ENCODE measurements at places on chromosomes 12 and 14.

DNA sequence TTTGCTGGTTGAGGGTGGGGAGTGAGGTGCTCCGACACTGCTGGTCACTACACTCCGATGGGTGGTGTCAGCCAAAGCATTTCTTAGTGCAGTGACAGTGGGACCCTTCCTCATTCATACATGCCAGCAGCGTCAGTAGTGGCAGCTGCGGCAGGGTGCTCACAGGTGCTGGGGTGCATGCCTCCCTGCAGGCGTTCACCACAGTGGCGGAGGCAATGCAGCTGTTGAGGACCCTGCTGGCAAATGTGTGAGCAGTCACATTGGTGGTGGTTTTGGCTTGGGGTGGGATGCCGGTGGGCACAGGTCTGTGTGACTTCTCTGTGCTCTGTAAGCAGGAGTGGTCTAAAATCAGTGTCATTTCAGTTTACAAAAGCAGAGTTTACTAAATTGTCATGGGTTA is 464.6 kb downstream of the FUT8 start:
- DNase-seq, result no peak

DNA sequence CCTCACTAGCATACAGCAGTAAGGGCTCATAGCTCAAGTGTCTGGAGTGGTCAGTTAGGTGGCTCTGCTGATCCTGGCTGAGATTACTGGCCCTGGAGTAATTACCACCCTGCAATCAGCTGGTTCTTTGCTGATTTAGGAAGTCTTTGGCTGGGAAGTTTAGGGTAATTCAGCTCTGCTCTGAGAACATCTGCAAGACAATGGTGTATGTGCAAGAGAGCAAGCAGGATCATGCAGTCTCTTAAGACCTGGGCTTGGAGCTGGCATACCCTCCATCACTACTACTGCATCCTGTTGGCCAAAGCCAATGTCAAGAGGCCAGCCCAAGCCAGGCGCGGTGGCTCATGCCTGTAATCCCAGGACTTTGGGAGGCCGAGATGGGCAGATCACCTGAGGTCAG is 159.0 kb downstream of the NDUFA12 start:
- no peak for DNase-seq

DNA sequence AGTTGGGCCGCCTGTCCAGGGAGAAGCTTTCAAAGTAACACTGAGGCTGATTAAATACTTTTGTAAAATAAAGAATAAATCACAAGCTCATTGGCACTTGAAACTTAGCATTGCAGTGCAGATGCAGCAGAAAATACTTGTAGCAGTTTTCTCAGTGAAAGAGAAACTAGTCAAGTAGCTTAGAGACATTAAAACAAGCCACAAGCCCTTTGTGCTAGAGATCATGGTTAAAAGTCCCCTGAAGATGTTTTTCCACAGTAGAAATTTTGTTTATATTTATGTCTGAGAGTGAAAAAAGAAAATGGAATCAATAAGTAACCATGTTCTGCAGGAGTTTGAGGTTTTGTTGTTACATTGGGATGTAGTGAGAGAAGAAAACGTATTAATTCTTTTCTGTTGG is 5.9 kb downstream of the PSEN1 start:
- DNase-seq, result no peak

GRCh38 chr14:64857979-64858744 is 21.5 kb downstream of the SPTB start:
- no peak for DNase-seq

DNA sequence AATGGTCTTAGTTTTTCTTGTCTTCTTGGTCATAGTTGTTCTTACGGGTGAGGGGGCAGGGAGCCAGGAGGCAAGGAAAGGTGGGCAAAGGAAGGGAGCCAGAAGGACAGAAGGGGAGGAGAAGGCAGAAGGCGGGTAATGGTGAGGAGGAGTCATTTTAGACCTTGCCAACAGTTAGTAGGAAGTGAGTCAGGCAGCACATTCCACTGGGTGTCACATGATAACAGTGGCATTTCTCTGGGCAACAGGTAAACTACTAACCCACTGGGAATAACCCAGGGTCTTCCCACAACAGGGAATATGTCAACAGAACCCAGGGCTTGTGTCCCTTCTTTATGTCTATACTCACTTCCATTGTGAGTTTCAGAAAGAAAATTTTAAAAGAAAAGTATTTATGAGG is 127.6 kb downstream of the SLC8A3 start:
- DNase-seq, result no peak

DNA sequence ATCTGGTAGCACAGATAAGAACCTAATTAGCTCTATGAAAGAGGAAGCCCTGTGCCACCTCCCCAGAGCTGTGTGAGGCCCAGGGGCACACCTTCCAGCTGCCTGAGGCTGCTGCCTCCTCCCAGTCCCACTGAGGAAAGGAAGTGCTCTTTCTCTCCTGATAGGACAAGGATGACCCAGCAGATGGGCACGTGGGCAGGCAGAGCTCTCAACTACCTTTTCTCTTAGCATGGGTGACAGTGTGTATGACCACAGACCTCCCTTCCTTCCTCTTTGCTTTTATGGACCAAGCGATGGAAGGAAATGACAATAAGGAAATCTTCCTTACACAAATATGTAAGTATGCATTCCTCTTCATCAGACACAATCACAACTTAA is 127.6 kb upstream of the AMIGO2 start:
- no peak for DNase-seq

DNA sequence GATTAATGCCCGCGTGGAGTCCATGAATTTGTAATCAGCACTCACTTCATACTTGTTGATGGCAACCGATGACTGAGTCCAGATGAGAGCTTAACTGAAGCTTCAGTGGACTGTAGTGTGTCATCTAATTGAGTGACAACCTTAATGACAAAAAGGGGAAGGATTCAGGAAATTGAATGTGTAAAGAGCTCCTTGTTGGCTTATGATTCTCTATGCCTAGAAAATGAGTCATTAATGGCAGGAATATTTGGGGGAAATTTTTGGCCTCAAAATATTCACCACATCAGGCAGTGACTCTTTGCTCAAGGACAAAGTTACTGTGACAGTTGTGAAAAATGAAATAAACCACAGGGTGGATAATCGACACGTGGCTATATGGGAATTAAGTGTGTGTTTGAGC is 55.3 kb upstream of the STON2 start:
- DNase-seq, result no peak

DNA sequence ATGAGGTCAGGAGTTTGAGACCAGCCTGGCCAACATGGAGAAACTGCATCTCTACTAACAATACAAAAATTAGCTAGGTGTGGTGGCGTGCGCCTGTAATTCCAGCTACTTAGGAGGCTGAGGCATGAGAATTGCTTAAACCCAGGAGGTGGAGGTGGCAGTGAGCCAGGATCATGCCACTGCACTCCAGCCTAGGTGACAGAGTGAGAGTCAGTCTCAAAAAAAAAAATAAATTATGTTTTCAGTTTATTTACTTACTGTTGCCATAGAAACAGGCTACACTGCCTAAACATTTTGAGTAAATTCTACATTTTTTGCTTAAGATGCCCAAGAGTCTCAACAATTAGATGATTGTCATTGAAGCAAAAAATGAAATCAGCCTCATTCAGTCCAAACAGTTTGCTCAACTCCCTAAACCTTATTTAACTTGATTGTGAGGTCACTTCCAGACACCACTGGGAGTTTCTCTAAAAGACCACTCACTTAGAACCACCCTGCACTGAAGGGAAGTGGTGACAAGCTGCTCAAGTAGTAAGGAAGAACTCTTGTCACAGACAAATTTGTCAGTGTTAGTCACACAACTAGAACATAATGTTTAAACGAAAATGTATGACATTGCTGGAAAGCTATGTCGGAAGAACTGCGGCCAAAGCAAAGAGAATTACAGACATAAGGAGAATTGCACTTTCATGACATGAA is 9.8 kb upstream of the GNPNAT1 start:
- no peak for DNase-seq

GRCh38 chr14:57656853-57657252 is 163.2 kb upstream of the CCDC198 start:
- DNase-seq, result no peak

DNA sequence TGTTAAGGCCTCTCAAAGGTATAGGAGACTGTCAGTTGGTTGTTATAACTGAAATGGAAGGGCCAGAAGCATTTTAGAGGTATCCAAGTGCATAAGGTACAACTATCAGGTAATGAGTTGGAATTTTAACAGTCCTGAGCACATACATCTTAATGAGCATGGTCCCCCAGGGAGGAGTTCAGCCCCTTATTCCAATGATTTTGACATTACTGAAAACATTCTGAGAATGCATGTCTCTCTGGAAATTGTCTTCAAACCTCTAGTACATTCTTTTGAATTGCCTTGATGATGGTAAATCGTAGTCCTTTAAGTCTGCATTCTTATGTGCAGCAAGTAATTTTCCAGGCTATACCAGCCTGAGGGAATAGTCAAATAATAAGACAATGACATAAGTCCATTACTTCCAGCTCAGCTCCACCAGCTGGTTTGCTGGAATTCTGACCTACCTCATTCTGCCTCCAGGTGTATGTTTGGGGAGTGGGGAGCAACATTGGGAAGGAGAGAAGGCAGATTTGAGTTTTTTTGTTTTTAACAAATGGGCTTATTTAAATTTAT is 239.2 kb downstream of the MSRB3 start:
- DNase-seq, result no peak

- no peak for DNase-seq
These were observed 362.2 kb downstream of the CACNA1C start for GRCh38 chr12:2414810-2415567.

DNA sequence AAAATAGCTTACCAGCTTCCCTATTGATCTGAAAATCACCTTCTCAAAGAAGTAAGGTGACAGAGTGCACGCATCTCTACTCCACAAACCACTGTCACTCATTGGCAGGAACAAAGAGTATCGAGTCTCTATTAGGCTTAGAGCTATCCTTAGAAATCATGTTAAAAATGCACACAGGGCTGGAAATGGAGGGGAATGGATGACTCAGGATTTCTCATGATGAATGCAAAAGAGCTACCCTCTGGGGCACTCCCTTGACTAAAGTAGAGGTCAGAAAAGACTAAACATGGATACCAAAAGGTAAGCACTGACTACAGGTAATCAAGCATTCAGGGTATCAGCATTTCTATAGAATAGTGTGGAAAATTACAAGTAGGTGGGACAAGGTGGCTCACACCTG is 96.1 kb upstream of the ANO4 start:
- DNase-seq, result no peak

GRCh38 chr12:466039-466438 is 6.3 kb downstream of the B4GALNT3 start:
- no peak for DNase-seq

DNA sequence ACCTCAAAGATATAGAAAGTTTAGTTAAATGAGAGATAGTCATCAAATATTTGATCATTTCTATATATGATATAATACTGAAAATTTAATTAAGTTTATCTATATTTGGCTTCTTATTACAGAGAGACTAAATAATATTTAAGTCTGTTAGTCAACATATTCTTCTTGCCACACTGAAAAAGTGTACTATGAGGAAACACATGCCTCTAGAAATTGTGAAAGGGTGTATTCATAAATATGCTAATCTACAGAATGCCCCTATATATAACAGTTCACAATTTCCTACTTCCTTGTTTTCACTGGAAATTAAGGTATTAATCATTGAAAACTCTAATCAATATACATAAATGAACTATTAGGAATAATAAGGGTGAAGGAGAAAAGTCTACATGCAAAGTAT is 31.4 kb upstream of the ETV6 start:
- DNase-seq, result no peak

- DNase-seq, result no peak
These were observed 2.0 kb upstream of the SLCO1B3 start for GRCh38 chr12:20808521-20808920.

DNA sequence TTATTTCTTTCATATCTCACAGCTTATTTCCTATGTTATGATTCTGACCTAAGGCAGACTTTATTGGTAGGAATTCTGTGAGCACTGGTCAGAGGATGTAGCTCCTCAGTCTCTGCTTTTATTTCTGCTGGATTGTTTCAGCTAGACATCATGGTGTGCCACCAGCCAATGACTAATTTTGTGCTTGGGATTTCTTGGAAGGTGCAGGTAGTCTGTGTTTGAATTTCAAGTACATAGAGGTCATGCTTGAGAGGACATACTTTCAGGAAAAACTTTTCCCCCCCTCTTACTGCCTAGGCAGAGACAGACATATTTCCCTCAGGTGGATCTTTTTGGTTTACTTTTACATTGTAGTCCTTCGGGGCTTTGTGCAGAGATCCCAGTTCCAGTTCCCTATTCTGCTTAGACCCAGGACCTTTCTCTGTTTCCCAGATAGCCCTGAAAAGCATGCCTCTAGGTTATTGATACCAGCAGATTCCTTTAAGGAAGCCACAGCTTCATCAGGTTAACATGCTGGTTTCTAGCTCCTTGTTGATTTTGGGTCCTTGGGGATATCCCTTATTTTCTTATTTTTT is 28.6 kb downstream of the BRMS1L start:
- DNase-seq, result no peak

DNA sequence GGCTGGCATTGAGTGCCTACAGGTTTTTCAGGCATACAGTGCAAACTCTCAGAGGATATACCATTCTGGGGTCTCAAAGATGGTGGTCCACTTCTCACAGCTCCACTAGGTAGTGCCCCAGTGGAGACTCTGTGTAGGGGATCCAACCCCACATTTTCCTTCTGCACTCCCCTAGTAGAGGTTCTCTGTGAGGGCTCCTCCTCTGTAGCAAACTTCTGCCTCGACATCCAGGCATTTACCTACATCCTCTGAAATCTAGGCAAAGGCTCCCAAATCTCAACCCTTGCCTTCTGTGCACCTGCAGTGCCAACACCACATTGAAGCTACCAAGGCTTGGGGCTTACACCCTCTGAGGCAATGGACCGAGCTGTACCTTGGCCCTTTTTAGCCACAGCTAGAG is 179.2 kb downstream of the CCDC91 start:
- no peak for DNase-seq

DNA sequence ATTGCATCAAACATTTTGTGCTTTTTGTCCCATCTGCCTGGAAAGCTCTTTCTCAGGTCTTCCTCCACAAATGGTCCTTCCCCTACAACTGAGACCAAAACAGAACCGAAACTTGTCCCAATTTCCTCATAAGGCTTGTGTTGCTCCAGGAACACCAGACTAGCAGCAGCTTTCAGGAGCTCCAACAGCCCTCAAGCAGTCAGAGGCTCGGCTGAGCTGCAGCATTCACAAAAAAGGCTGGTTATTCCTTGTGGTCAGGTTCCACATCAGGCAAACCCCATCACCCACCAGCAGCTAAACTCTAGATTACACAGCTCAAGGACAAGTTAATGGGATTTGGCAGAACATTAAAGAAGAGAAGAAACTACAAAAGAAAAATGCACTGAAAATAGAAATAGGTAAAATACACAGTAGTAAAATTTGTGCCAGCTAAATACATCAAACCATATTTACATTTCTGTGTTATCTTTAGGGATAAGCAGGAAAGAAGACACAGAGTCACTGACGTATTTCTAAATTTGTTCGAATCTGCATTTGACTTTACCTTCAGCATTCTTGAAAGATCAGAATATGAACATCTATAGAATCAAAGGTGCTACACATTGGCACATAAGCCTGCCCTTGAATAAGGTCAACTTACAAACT is 141.2 kb downstream of the STXBP6 start:
- no peak for DNase-seq

DNA sequence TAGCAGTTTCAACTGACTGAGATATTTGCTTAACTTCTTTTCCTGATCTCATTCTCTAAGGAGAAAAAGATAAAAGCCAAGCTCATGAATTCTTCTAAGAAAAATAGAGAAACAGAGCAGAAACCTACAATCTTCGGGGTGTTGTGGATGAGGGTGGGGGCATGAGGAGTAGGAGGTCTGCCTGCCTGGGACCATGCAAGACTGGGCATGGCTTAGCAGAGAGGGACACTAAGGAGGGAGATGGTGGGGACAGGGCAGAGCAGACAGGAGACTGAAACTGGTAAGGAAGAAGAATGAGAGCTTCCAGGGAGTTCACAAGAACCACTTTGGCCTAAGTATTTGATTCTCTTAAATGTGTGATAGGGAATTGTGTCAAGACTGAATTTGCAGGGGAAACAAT is 188.0 kb downstream of the CFAP54 start:
- DNase-seq, result no peak

Measured in esophagus squamous epithelium (tissue), 5 donors.